Fibroblast of gingiva (primary cell): ENCODE measurements at places on chromosomes 16 and 17.

DNA sequence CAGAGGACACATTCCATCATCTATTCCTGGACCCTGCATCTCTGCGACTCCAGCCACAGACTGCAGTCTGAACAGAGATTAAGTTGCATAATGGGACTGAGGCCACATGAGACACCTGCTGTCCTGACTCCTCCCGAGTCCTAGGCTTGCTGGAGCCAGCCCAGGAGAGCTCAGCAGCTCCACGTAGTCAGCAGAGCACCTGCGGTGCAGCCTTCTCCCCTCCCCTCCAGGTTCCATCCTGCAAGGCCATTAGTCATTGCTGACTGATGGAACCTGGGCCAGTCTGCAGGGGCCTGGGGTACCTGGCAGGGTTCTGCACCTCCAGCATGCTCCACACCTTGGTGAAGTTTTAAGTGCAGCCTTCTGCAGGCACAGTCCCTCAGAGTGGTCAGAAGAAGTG is 76.7 kb downstream of the PLD6 start:
- DNase-seq = peak; percentile 10

DNA sequence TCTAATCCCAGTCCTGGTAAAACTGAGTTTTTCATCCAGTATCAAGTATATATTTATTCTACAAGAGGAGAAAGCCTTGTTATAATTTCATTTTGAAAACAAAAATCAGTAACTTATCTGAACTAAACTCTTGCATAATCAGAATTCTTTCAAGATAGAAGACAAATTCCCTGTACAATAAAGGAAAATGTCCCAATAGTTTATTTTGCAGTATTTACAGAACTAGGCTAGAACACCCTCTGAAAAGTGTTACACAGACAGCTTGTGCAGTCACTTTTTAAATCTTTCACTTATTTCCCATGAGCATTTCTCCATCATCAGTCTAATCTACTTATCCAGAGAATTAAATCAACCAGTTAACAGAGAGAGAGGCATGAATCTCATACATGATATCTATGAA is 48.5 kb downstream of the SPOP start:
- no peak for DNase-seq

GRCh38 chr16:68636064-68636560 is 9.0 kb upstream of the CDH3 start:
- DNase-seq = no peak

DNA sequence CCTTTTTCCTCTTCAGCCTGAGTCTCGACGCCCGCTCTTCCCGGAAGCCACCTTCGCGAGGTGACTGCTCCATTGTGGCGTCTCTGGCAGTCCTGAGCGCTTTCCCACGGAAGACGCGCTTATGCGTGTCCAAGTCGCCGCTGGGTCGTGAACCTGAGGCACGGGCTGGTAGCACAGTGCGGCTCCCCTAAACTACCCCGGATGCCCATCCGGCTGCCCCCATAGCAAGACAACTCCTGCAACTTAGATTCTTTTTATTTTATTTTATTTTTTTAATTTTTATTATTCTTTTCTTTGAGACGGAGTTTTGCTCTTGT is 2.1 kb upstream of the ESRP2 start:
- no peak for DNase-seq

- no peak for DNase-seq
Measured at GRCh38 chr17:40174514-40174913, 2.8 kb upstream of the RAPGEFL1 start.

- no peak for DNase-seq
Measured at GRCh38 chr16:68756239-68756915, 19.3 kb downstream of the CDH1 start.

GRCh38 chr17:18974407-18975149 is 22.6 kb downstream of the SLC5A10 start:
- no peak for DNase-seq

GRCh38 chr17:81097943-81098308 is 63.0 kb downstream of the BAIAP2 start:
- no peak for DNase-seq

GRCh38 chr16:79317521-79317920 is 283.0 kb downstream of the MAF start:
- DNase-seq = no peak

DNA sequence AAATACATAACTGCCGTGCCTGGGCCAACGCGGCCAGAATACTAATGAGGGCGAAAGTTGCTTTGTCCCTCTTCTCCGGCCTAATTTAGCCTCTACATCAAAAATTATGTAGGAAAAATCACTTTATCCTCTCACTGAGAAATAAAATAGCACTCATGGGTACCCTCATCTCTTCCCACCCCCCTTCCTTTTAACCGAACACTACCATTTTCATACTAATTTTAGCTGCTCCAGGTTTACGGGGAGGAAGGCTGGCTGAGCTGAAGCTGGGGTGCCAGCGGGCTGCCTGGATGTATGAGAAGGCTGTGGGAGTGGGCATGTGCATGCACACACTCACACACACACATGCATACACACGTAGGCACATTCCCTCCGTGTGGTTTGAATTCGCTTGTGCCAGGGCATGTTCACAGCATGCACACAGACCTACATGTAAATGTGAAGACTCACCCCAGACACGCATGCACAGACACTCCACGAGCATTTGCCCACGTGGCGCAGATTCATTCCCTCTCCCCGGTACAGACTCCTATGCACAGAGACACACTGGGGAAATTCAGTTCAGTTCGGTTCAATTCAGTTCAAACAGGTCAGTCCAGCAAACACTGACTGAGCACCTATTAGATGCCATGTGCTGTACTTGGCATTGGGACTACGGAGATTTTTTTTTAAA is 145.1 kb downstream of the MRM1 start:
- no peak for DNase-seq

DNA sequence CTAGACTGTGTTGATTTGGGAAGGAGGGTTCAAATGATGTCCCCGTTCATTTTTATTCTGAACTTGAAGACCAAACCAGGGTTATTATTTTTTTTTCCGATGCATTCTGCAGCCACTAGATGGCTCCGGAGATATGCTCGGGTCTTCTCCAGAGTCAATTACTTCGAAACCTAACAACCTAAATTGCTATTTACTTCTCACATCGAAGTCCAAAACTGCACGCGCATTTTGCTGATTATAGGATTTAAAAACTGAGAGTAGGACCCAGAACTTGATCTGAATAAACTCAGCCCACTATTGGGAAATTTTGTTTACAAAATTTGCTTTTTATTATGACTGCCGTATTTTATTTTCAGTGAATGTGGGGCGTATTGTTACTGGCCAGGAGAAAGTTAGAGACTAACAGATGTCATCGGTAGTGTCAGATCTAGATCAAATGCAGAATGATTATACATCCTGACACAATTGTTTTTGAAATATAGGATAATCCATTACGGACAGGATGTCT is 263.8 kb downstream of the HS3ST3A1 start:
- DNase-seq = peak; percentile 70

DNA sequence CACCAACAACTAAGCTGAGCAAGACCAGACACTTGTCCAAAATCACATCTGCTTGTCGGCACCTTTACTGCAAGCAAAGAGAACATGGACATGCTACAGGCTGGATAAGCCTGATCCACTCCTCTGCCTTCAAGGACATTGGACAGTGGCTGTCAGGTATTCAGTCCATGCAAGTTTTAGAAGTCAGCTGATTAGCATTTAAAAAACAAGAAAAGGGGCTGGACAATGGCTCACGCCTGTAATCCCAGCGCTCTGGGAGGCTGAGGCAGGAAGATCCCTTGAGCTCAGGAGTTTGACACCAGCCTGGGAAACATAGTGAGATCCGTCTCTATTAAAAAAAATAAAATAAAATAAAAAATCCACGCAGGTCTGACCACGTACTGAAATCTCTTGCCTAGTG is 20.3 kb downstream of the PARN start:
- DNase-seq = no peak

- DNase-seq = no peak
Measured at GRCh38 chr17:39104046-39104445, 47.4 kb downstream of the PLXDC1 start.

GRCh38 chr17:58965221-58965620 is 141.5 kb downstream of the TRIM37 start:
- peak; percentile 4 for DNase-seq

DNA sequence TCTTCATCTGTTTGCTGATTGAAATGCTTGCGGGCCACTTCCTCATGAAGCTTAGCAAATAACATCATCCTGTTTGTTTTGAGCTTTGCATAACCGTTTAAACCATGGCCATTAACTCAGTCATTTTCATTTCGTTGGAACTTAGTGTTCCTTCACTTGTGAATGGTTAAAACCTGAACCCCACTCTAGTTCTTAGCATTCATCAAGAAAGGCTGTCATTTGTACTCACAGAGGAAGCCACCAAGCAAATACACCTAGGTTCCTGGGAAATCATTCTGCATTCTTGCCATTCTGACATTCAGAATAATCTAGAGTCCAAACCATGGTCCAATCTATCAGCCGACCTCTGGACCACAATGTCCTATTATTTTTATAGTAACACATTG is 8.4 kb upstream of the TAT start:
- DNase-seq = no peak

GRCh38 chr16:81004646-81005353 is 1.9 kb downstream of the CMC2 start:
- DNase-seq = peak; percentile 45

GRCh38 chr16:89289428-89290395 is 72.2 kb downstream of the ZNF778 start:
- peak; percentile 54 for DNase-seq

DNA sequence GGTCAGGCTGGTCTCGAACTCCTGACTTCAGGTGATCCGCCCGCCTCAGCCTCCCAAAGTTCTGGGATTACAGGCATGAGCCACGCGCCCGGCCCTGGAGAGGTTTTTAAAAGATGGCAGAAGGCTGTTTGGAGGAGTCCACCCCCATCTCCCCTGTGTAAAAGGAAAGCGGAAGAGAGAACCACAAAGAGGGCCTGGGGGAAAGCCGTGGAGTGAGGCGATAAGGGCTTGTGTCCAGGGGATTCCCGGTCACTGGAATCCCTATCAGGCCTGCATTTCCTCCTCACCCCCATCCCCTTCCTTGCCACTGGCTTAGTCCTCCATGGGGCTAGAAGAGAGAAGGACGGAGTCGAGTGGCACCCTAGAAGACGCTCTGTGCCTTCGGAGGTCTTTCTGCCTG is at the start of gene GP1BA:
Gene GP1BA (plus strand): TSS at position 315 of the 400 bp plus-strand sequence. CDS start 328 bp downstream, outside the sequence.
- no peak for DNase-seq

DNA sequence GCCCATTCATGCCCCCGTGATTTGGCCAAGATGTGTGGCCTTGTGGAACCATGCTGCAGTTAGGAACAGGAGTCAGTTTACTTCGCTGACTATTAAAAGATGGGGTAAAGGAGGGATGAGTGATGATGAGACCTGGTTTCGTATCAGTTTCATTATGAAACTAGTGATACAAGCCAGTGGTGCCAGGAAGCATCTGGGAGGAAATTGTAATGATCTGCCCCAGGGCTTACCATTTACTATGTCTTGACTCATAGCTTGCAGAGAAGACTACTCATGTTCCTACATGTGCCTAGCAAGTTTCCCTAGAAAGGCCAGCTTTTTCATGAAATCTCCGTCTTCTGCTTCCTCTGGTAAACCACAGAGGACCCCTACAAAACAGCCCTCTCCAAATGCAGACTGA is 23.2 kb downstream of the CDH3 start:
- DNase-seq = no peak
